Fibroblast of upper back skin (primary cell): ENCODE measurements at places on chromosomes 11 and 22.

GRCh38 chr22:47433627-47434026, 671.2 kb downstream of the TBC1D22A start:
- DNase-seq = no peak

DNA sequence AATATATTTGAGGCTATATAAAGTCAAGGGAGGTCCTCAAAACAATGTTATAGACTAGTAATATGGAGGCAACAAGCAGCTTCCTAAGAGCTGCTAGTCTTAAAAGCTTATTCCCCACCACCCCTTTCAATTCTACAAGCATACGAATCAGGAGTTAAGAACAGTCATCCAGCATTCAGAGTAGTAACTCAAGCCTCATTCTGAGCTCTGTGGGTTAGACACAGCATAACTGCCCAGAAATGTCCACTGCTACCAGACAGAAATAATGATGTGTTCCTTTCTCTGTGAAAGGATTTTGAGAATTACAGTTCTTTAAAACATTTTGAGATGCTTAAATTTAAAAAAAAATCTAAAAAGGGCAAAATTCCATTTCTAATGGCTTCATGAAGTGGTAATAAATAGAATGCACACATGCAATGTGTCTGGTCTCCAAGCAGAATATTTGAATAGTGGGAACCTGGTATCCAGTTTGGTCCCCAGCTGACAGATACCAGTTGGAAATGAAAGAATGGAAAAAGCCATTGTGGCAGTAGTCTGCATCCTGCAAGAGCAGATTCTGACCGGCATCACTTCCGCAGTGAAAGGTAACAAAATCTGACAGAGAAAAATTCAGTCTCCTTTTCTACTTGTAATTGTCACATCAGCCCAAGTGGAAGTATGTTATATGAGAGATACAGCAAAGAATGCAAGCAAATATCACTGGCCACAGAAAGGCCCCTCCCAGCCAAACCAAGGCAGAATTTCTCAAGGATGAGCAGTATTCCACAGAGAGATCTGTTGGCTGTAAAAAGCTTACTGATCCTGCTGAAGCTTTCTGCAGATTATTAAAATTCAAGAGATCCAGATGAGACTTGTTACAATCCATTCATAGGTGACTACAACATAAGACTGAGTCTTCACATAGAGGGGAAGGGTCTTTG, 310.8 kb upstream of the PITPNB start:
- DNase-seq = peak; percentile 89

DNA sequence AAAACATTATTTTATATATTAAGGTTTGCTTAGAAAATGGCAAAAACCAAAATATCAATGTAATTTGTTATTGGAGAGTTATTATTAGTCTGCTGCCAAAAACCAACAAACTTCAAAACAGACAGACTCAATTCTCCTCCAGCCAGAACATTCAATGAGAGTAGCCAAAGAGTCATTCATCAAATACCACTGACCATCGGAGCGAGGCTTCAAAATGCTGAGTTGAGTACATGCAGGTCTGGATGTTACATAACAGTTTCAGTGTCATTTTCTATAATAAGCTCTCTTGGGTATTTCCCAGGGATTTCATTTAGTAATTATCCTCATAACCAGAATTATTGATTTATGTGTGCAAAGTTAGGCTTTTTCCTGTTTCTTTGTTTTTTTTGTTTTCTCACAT, 42.6 kb downstream of the CHST1 start:
- no peak for DNase-seq

DNA sequence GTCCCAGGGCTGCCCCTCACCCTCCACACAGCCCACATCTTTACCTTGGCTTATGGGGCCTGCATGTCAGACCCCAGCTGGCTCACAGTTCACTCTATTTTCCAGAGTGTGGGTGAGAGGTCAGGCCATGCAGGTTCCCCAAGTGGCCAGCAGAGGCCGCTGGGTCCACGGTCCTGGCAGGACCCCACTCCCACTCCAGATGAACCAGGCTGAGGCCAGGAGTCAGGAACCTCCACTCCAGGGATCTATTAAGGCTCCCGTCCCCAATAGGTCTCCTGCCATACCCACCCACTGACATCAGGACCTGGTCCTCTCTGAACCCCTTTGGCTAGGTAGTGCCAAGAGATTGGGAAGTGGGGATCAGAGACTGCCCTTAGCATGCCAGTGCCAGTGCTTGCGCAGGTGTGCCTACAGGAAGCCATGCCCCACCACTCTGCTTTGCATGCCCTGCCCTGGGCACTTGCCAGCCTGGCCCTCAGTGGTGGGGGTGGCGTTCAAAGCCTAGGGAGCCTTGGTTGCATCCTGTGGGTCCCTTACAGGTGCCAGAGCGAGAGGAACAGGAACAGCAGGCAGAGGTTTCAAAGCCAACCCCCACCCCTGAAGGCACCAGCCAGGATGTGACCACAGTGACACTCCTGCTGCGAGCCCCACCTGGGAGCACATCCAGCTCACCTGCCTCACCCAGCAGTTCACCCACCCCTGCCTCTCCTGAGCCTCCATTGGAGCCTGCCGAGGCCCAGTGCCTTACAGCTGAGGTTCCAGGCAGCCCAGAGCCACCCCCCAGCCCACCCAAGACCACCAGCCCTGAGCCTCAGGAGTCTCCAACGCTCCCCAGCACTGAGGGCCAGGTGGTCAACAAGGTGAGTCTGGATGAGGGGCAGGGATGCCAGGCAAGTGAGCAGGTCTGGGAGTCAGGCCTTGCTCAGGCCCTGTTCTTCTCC, 8.3 kb downstream of the SMTN start:
- no peak for DNase-seq

DNA sequence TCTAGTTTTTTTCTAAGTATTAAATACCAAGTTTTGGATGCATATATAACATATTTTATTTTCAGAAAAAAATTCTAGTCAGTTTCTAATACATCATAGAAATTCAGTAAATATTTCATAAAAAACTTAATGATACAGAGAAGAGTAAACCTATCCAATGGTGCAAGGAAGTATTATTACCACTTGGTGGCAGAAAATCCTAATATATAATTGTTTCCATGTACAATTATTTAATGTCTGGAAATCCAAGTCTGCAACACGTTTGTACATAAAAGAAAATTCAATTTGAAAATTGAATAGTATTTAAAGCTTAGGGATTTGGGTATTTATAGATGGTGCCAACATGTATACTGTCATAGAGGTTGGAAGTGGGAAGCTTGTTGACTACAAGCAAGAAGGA, 127.0 kb downstream of the TRPC6 start:
- peak; percentile 40 for DNase-seq

GRCh38 chr22:49088801-49089791, 738.6 kb downstream of the BRD1 start:
- DNase-seq = no peak

GRCh38 chr11:127875131-127875530, 712.2 kb downstream of the ETS1 start:
- peak; percentile 32 for DNase-seq

- DNase-seq = no peak
Measured at GRCh38 chr11:2779981-2780849, 80.4 kb upstream of the KCNQ1OT1 start.

DNA sequence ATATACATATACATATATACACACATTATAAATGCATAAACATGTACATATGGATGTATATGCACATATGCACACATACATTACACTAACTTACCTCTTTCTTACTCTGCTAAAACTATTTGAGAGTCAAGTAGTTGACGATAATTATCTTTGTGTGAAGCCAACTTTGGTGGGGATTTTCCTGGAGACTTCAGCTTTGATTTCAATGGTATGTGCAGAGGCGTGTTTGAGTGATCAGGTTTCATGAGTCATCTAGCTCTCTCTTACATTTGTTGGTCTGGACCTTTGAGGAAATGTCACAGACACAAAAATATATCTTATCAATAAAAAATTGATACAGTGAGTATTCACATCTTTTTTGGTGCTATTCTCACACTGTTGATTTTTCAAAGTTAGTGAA, 769.1 kb upstream of the LUZP2 start:
- peak; percentile 74 for DNase-seq

- no peak for DNase-seq
Measured at GRCh38 chr11:86185381-86185750, 59.2 kb upstream of the EED start.

- DNase-seq = no peak
Measured at GRCh38 chr11:44944181-44944852, 6.4 kb downstream of the TP53I11 start.

DNA sequence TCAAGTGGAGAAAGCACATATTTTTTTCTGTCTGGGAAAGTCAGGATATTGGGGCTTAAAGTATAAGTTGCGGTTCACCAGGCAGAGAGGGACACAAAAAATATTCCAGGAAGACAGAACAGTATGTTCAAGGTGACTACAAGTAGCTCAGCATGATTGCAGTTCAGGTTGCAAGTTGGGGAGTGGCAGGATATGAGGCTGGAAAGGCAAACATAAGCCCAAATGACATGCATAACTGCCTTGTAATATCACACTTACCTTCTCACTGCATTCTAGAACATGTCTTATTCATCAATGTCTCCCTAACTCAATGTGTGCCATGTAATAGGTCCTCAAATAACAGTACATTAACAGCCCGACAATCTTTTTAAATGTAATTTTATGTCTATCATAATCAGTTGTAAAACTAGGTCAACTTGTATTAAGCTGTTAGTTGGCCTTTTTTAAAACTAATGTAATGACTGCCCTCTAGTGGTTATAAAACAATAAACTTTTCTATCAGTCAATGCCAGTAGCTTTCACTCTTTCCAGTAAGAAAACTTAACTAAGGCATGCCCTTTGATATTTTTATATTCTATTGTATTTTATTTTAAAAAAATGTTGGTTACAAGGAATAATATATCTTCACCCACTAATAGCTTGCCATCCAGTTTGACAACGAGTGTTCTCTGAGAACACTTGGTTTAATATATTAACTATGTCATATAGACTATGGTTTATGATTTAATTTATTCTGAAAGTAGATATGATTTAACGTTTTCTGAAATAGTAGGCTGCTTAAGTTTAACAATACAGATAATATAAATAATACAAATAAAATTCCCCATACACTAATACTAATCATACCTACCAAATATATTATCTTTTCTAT, 39.4 kb upstream of the CFAP300 start:
- peak; percentile 55 for DNase-seq

DNA sequence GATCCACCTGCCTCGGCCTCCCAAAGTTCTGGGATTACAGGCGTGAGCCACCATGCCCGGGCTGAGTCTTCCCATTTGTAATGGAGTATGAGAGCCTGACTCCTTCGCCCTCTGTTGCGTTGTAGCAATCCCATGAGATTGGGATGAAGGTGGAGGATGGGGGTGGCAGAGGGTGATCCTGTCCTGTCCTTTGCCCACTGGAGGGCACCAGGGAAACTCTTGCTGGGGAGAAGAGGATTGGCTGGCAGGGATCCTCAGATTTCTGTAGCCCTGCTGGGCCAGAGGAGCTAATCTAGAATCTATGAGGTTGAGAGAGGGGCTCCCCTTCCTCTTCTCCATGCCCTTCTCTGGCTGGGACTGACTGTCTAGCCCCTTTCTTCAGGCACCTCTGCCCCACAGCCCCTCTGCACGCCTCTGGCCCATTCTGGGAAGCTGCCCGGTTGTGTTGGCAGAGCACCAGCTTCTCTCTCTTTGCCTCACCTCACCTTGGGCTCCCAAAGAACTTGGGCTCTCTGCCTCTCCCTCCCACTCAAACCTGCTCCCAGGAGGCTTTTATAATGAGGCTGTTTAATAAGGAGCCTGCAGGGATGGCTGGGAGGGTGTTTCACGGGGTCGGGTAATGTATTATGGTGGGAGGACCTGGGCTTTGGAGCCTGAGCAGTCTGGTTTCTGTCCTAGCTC, 9.5 kb upstream of the CATSPER1 start:
- DNase-seq = no peak

- no peak for DNase-seq
Measured at GRCh38 chr11:35033011-35033410, 106.0 kb upstream of the CD44 start.

DNA sequence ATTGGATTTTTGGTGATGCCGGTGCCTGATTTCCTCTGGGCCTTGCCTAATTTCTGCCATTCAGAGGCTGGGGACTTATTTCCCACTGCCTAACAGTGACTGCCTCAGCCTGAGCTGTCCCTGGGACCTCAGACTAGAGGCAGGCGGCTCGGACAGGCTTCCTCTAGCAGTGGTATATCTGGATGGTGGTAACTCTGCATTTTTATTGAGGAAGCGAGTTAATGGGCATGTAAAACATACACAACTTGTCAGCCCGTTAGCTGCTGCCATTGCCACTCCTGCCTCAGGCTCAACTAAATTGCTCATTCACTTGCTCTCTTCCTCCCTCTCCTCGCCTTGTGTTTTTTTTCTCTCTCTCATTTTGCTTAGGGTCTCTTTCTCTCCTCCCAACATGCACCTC, 561.6 kb downstream of the BUD13 start:
- no peak for DNase-seq

- no peak for DNase-seq
Measured at GRCh38 chr22:19501897-19502447, 22.2 kb downstream of the CLDN5 start.

GRCh38 chr11:126718276-126718675, 282.3 kb downstream of the KIRREL3 start:
- peak; percentile 25 for DNase-seq

DNA sequence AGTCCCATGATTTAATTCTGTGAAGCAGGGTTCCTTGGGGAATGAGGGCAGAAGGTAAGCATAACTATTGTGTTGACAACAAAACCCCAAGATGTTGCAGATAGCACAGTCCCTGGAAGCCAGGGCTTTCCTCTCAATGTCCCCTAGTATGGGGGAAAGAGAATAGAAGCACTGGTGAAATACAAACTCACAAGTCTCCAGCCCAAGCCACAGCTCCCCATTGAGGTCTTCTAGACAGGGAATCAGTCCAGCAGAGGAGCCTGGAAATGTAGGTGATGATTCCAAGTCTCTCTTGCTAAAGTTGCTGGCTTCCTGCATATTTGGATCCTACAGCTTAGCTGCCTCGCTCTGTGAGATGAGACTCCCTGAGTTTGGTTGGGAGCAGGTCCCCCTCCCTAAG, 31.7 kb upstream of the DRD2 start:
- no peak for DNase-seq

DNA sequence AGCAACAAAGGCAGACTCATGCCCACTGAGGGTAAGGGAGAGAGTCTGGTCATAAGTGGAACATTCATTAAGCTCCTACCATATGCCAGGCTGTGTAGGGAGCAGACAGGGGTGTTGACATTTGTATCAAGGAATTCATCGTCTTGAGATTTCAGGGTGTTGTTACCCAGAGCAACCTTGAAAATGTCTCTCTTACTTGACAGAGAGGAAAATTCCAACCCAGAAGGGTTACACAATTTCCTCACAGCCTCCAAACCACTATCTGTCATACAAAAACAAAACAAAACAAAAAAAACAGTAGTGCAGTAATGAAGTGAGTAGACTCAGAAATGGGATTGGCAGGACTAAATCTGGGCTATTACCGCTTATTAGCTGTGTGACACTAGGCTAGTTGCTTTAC, 113.2 kb downstream of the MIAT start:
- peak; percentile 37 for DNase-seq

DNA sequence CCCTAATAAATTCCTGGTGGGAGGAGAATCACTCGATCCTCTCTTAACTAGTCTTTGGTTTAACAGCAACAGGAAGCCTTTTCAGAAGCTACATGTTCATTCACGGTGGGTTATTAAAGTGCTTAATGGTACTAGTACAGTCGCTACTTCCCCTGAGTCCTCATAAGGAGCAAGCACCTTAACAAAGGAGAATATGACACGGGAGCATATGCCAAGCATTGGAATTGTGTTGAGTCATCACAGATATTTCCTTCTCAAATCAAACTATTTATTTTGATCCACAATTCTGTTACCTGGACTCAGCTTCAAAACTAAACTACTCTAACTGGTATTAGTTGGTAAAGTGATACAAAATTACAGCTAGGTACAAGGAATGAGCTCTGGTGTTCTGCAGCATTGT, 177.5 kb upstream of the CTSC start:
- DNase-seq = no peak

- no peak for DNase-seq
Measured at GRCh38 chr11:22276535-22276934, 61.6 kb upstream of the SLC17A6 start.
